ENCODE measurements at places on chromosomes 12 and 14.

- DNase-seq = no peak
Observed at GRCh38 chr14:74133833-74134481, 49.2 kb downstream of the LIN52 start.

GRCh38 chr14:103006991-103007520 is 50.3 kb downstream of the CDC42BPB start:
- no peak for DNase-seq

GRCh38 chr12:129052373-129052772 is 199.1 kb downstream of the GLT1D1 start:
- no peak for DNase-seq

- DNase-seq = no peak
Observed at GRCh38 chr14:39626589-39627576, 194.7 kb upstream of the FBXO33 start.

- DNase-seq = no peak
Observed at GRCh38 chr14:75976826-75977581, 4.8 kb downstream of the TGFB3 start.

DNA sequence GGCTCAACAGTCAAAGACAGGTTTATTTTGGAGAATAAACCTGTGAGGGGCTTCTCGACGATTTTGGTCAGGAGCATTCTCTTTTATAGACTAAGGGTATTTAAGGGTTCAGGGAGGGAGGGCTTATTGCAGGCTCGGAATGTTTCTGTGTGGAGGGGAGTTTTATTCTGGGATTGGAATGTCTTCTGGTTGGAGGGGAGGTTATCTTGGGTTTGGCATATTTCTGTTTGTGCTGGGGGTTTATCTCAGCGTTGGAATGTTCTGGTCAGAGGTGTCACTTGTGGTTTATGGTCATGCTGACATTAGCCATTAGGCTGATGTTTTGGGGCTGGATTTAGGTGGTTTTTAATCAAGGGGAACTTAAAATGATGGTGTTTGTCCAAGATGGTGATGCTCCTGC is 103.9 kb downstream of the SUDS3 start:
- no peak for DNase-seq

GRCh38 chr12:4813741-4814140 is 93.5 kb downstream of the GALNT8 start:
- peak; percentile 23 for DNase-seq

- no peak for DNase-seq
Observed at GRCh38 chr12:41361738-41362137, 173.6 kb downstream of the PDZRN4 start.

DNA sequence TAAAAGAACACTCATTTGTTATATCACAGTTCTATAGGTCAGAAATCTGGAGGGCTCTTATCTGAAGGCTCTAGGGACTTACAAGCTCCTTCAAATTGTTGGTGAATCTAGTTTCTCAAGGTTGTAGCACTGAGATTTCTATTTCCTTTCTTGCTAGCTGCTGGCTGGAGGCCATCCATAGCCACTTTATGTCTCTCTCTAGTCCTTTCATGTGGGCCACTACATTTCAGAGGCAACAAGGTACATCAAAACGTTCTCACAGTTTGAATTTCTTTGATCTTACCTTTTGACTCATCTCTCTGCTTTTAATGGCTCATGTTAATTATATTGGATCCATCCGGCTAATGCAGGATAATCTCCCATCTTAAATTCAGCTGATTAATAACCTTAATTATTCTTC is 286.8 kb downstream of the DIO2 start:
- no peak for DNase-seq

GRCh38 chr14:23428686-23429495 is 6.6 kb downstream of the MYH7 start:
- DNase-seq = no peak

GRCh38 chr14:105126126-105126980 is 42.2 kb downstream of the JAG2 start:
- DNase-seq = no peak

- DNase-seq = no peak
Observed at GRCh38 chr14:68908201-68908600, 70.9 kb downstream of the ACTN1 start.

GRCh38 chr14:89393222-89393745 is 23.7 kb downstream of the FOXN3 start:
- no peak for DNase-seq

GRCh38 chr12:103589517-103589916 is 2.4 kb downstream of the STAB2 start:
- no peak for DNase-seq

DNA sequence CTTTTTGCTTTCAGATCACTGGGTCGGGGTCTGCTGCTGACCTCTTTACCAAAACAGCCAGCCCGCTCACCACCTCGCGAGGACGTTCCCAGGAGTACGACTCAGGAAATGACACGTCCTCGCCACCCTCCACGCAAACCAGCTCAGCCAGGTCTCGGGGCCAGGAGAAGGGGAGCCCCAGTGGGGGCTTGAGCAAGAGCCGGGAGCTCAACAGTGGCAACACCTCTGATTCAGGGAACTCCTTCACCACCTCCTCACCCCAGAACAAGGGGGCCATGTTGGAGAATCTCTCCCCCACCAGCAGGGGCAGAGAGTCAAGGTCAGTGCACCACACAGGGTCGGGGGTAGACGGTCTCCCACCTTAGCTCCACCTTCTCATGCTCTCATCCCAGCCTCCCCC is 33.4 kb upstream of the HSPB8 start:
- DNase-seq = no peak

GRCh38 chr12:53795927-53796326 is 44.1 kb upstream of the CISTR start:
- peak; percentile 44 for DNase-seq

DNA sequence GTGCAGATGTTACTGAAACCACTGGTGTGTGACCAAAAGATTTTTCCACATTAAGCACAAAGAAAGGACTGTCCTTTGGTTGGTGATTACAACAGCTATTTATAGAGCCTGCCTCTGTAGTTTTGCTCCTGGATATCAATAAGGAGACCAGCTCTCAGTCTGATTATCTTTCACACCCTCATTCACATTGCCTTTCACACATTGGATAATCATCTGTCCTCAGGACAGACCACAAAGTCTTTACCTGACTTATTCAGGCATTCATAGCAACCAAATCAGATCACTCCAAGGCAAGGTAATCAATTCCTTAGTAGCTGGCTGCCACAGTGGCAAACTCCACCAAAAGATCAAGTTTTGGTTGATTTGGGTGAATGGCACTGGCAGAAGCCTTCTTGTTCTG is 59.6 kb upstream of the CPSF6 start:
- no peak for DNase-seq

DNA sequence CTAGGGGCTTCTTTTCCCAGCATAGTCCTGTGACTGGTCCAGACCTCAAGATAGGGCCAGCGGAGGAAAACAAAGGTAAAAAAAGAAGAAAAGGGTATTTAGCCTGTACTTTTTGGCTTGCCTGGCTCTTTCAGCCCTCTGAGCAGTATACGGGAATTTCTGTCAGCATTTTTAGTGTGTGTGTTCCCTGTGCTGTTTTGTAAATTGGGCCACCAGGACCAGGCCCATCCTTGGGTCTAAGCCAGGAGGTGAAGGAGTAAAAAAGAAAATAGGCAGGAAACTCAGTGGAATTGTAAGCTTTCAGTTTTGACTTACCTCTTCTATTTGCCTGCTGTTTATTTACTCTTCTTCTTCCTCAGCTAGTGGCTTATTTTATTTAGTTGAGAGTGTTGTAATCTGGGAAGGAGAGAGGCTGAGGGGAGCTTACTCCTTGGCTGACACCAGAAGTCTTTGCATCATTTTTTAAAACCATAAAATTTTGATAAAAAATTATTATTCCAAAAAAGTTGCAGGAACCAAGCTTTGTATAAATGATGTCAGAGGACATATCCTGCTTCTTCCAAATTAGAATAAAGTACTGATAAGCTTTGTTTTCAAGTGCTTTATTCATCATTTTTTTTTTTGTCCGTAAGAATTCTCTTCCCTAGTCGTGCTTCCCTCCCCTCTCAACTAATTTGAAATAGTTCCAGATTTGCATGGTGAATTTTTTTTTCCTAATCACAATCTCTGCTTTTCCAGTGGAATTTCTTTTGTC is 63.7 kb downstream of the DIP2B start:
- DNase-seq = no peak

- no peak for DNase-seq
Observed at GRCh38 chr14:99357151-99357915, 85.3 kb upstream of the BCL11B start.

DNA sequence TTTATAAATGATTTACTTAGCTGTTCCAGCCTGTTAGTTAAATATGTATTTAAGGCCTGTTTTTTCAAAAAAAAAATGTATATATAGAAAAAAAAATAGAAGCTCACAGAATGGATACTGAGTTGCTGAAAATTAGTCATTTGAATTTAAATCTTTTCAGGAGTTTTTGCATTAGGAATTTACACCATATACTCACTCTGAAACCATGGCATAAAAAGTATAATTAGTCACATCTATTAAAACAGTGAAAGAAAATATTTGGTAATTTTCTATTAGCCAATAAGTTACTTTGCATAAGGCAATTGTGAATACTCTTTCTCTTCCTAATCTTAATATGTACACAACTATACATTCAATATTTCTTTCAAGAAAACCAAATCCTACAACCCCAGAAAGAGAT is 51.9 kb downstream of the HMGA2 start:
- no peak for DNase-seq
